ENCODE measurements at places on chromosomes 13 and 19.

DNA sequence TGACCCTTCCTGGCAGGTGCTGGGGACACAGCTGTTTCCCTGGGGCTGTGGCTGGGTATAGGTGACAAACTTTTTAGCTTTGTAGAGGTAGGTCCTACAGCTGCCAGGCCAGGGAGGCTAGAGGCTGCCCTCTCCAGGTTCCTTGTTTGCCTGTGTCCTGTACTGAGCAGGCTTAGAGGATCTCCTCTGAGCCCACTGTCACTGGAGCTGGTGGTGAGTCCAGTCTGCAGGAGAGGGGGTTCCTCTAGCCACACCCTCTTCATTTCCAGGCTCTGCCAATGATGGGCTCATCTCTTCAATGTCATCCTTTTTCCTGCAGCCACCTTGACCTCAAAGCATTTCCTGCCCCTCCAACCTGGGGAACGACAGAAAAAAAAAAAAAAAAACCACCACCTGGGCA lies 12.6 kb upstream of the RAB11B start:
- DNase-seq = no peak

DNA sequence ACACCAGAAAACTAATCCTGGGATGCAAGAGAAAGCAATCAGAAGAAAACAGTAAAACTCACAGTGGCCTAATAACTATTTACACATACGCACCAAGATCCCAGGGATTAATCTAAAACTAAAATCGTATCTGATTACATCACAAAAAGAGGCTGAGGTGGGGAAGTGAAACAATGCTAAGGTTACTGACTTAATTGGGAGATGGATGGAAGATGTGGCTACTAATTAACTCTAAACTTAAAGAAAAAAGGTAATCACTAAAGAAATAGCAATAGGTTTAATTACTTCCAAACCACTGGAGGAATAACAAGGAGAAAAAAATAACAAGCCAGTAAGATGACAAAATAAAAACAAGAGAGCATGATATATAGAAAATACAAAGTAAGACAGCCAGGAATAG lies 50.4 kb downstream of the NUFIP1 start:
- DNase-seq = no peak

DNA sequence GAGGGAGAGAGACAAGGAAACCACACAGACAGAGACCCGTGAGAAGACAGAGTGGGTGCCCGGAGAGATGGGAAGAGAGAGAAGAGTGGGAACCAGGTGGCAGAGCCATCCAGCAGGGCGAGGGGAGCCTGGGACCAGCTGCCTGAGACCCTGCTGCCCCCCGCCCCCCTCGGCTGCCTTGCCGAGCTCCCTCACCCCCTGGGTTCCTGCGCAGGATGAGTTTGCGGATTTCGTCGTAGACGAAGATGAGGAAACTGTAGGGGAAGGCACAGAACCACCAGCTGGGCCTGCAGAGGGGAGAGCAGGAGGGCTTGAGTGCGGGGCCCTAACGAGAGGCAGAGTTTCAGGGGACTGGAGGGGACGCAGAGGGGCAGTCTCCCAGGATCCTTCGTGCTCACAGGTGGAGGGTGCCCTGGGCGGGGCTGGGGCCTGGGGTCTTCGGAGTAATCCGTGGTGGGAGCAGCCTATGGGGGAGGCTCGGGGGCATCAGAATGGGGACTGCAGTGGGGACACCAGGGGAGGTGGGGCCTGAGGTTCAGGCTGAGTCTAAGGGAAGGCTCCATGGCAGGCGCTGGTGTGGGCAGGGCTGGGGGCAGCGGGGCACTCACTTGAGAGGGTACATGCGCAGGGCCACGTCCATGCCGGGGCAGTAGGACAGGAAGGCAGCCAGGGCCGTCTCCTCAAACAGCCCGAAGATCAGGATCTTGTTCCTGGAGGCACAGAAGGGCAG lies 8.1 kb upstream of the RABAC1 start:
- no peak for DNase-seq

- DNase-seq = no peak
Observed at GRCh38 chr13:84569366-84569765, 687.1 kb upstream of the SLITRK1 start.

DNA sequence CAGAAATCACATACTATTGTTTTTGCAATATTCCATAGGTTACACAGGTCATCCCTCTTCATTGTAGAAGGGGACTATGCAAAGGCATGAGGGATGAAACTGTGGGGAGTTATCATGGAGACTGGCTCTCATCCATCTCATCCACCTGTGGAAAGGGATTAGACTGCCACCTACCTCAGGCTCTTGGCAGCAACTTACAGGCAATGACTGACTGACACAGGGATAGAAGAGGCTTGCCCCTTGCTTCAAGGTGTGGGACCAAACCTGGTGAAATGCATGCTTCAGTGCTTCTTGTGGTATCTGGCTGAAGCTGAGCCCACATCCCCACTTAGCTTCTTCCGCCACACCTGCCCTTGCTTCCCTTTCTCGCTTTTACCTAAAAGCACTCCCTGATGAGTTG lies 341.3 kb downstream of the GPC5 start:
- no peak for DNase-seq

GRCh38 chr13:53439439-53440225 lies 411.0 kb downstream of the OLFM4 start:
- no peak for DNase-seq

DNA sequence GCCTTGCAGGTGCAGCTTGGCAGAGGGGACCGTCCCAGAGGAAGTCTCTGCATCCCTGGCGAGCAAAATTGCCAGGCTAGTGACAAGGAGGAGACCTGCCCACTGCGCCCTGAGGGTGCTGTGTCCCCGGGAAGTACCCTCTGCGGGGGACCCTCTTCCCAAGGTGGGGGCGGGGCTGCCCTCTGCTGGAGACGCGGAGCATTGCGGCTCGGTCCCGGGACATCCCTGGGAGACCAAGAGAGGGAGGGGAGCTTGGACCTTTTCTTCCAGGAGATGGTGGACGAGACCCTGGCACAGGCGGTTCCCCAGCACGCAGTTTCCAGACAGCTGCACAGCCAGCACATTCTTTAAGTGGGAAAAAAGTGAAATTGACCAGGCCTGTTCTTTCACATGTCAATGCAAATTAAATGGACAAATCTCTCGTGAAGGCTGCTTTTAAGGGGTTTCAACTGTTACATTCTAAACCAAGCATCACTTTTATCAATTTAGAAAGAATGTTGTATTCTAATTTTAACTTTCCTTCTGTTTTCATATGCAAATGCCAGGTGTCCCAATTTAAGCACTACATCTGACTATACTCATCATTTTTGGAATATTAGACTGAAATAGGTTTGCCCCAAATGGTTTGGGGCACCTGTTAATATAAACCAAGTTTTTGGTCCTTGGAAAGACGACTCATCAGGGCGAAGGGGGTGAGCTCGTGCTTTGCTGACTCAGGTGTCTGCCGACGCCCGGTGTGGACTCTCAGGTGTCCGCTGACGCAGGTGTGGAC lies 60.7 kb downstream of the MCF2L start:
- peak; percentile 49 for DNase-seq

DNA sequence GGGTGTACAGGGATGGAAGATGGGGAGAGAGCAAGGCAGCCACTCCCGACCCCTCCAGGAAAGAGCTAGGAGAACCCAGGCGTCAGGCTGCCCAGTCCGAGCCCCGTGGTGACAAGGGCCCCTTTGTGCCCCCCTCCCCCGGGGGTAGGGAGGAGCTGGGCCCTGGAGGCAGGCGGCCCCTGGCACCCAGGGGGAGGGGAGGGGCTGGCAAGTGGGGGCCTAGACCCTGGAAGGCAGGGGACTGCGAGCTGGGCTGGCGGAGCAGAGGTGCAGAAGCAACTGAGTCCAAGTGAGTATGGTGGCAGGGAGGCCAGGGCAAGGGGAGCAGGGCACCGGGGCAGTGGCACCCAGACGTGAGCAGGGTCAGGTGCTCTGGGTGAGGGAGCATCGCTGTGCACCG lies at the start of gene MAG:
Gene MAG, plus strand, starts transcription at position 246 of the 400 bp plus-strand sequence. CDS start 3,248 bp downstream, outside the sequence.
- no peak for DNase-seq

GRCh38 chr19:44623080-44623479 lies 9.7 kb downstream of the IGSF23 start:
- no peak for DNase-seq

GRCh38 chr13:29892151-29892550 lies 41.7 kb upstream of the UBL3 start:
- no peak for DNase-seq

DNA sequence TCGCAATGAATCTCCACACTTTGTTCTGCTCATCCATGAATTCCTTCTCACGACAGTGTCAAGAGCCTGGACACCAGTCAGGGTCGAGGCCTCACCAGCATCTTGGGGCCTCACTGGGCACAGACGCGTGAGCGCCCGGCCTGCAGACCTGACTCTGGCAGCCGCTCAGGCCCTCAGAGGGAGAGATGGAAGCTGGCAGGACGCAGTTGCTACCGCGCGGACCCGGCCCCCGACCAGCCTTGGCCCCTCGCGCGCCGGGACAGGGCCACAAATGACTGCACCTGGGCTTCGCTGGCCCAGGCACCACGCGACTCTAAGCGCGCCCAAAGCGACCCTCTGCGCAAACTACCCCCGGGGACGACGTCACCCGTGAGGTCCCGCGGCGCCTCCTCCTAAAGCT lies 937 bp upstream of the USP29 start:
- no peak for DNase-seq

GRCh38 chr13:50106559-50106958 lies 91.3 kb downstream of the KCNRG start:
- no peak for DNase-seq

GRCh38 chr13:39864221-39864620 lies 208.8 kb downstream of the COG6 start:
- DNase-seq = no peak

GRCh38 chr19:57466489-57466888 lies 9.5 kb upstream of the VN1R1 start:
- no peak for DNase-seq

DNA sequence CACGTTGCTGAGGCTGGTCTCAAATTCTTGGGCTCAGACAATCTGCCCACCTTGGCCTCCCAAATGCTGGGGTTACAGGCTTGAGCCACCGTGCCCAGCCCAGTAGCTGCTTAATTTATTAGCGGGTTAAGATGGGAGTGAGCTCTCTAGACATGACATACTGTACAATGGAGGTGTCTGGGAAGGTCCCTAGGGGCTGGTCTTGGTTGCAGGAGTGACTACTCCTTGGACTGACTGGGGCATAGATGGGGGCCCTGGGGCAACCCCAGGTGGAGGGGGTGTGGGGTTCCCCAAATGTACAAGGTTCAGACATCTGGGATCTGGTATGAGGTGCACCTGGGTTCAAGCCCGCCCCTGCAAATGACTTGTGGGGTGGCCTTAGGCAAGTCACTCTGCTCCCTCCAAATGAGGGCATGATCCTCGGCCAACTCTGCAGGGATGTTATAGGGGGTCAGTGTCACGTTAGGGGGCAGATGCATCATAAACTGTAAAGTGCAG lies 12.8 kb downstream of the CIB3 start:
- DNase-seq = no peak

DNA sequence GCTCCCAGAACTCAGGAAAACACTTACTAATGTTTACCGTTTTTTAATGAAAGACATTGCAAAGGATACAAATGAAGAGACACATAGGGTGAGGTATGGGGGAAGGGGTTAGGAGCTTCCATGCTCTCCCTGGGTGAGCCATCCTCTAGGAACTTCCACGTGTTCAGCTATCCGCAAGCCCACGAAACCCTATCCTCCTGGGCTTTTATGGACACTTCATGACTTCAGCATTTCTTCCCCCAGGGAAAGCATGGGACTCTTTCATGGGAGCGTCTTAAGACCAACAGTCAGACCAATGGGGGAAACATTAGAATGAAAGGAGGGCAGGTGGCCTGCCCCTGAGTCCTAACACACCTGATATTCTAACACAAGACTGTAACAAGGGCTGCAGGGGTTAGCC lies 6.6 kb upstream of the ESD start:
- no peak for DNase-seq

DNA sequence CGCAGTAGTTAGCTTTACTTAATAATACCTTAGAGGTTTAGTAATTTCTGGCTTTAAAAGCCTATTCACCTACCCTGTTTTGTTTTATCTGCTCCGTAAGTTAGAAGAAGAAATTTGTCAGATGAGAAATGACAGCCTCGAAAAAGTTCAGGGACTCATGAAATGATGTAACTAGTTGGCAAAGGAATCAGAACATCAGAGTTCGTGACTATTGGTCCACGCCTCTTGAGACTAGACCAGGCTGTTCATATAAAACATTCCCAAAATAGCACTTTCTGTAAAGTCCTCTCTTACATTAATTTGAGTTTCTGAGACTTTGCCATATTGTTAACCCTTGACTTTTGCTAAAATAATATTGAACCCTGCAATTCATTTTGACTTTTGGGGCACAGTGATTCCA lies 92.0 kb downstream of the HS6ST3 start:
- no peak for DNase-seq

DNA sequence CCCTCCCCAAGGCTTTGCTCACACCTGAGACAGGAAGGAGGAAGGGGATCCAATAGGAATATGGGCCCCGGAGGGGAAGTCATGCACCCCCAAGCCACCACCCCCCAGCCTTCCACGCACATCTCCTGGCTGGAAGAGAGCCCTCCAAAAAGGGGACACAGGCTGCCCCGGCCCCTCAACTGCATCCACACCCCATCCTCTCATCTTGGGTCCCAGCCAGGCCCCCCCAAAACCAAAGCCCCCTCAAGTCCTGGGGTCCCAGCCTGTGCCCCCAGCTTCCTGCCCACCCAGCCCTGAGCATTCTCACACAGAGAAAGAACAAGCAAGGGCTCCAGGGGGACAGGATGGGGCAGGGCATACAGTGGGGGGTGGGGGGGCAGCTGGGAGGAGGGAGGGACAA lies 12.1 kb downstream of the SMIM24 start:
- no peak for DNase-seq

DNA sequence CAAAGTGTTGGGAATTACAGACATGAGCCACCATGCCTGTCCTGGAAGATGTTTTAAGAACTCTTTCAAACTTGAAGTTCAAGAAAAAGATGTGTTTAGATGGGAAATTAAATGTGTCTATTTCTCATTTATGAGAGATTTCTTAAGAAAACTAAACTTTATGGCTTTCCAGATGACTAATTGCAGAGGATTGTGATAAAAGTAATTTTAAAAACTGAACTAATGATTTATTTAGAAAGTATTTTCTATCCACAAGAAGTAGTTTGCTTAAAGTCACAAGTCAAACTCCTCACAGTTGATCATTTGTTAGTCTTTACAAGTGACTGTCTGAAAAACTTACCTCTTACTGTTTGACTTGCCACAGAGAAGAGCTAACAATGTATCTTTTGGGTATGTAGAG lies 89.6 kb upstream of the SPRY2 start:
- no peak for DNase-seq

DNA sequence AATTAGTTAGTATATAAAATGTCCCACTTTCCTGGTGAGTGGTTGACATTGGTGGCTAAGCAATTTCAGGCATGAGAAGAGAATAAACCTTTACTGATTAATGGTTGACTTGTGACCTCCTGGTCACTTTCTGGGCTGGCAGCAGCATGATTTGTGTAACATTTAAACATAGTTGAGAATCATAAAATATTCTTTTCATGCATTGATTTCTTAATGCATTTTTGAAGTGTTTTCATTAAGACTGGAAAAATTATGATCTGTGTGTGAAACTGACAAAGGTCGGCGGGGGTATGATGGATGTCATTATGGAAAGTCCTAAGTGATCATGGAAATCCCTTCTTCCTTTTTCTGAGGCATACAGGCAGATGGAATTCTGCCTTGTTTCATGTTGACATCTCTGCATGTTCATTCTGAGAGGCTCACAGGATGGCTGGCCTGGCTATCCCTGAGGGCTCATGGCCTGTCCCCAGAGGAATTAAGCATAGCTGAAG lies 98.7 kb upstream of the RNF113B start:
- DNase-seq = no peak
